ENCODE measurements at places on chromosomes 5 and 9.

- no peak for DNase-seq
Measured at GRCh38 chr5:149421372-149421685, 42.2 kb upstream of the IL17B start.

DNA sequence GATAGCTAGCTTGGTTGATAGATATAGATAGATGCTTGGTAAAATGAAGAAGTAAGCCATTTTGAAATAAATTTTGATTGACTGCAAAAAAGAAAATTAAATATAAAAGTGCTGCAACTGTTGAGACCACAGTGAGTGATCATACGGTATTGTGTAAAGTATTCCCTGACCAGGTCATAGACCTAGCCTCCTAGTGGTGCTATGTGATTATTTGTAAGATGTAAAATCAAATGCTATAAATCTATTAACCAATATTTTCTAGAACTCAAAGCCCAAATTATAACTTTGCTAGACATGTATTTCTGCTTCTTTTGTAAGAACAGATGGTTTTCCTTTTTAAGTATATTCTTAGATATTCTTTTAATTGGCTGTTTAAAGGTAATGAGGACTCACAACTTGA lies 480.2 kb upstream of the PTPRD start:
- DNase-seq: no peak

- no peak for DNase-seq
Measured at GRCh38 chr9:35705836-35706430, 16.2 kb upstream of the TPM2 start.

DNA sequence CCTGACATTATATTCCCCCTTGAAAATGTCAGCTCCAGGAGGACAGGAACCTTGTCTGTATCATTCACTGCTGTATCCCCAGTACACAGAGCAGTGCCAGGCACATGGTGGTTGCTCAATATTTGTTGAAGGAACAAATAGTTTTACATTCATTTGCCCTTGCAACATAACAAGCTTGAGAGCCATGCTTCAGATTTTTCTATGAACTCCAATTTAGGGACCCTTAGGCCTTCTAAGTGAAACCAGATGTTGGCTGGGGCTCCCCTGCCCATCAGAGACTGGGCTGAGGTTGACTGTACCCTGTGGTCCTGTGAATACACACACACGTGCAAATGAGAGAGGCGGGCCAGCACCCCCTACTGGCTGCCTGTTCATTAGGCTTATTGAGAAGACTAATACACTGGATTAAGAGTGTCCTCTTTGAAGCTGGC lies 214.9 kb upstream of the WWC1 start:
- DNase-seq: no peak

DNA sequence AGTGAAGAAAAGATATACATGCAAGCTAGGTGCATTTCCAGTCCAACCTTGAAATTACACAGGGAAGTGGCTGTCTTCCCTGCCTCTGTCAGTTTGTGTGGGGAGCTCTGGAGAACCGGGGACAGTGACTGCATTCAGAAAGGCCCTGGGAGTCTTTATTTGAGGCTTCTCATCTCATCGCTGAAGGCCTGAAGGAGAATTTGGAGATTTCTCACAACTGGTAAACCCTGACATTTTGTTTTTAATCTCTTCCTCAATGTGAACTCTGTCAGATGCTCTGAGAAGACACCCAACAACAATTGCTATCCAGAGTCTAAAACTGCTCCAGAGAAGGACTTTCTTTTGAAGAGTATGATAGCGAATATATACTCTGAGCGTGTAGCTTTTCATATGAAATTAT lies 33.0 kb downstream of the MACIR start:
- DNase-seq: no peak

GRCh38 chr9:109258481-109259302 lies 62.2 kb downstream of the EPB41L4B start:
- DNase-seq: no peak

GRCh38 chr5:130402906-130403305 lies 498.6 kb downstream of the CHSY3 start:
- no peak for DNase-seq

GRCh38 chr5:103624675-103625074 lies 62.1 kb upstream of the NUDT12 start:
- no peak for DNase-seq

GRCh38 chr9:126528915-126529314 lies 84.8 kb upstream of the LMX1B start:
- no peak for DNase-seq

- DNase-seq: no peak
Measured at GRCh38 chr5:76813982-76814562, 4.8 kb upstream of the F2RL1 start.

DNA sequence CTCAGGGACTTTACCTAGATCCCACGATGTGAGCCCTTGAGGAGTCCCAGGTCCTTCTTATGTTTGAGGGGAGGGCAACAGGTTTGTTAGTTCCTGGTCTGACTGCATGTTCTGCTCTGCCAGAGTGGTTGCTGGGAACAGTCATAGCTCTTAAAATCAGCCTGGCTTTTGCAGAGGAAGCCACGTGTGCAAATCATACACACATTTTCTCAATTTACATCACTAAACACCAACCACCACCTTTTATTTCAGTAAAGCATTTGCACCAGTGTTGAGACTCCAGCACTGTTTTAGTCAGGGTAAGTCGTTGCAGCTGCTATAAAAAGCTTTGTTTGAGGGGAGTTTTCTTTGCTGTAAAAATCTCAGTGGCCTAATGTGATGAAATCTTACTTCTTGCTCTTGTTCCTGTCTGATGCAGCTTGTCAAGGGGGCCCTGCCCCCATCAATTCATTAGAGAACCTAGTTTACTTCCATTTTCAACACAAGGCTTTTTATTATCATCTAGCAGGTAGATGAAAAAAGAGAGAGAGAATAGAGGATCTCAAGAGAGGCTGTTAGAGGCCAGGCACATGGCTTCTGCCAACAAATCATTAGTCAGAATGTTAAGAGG lies 70.3 kb upstream of the VCAN start:
- no peak for DNase-seq

DNA sequence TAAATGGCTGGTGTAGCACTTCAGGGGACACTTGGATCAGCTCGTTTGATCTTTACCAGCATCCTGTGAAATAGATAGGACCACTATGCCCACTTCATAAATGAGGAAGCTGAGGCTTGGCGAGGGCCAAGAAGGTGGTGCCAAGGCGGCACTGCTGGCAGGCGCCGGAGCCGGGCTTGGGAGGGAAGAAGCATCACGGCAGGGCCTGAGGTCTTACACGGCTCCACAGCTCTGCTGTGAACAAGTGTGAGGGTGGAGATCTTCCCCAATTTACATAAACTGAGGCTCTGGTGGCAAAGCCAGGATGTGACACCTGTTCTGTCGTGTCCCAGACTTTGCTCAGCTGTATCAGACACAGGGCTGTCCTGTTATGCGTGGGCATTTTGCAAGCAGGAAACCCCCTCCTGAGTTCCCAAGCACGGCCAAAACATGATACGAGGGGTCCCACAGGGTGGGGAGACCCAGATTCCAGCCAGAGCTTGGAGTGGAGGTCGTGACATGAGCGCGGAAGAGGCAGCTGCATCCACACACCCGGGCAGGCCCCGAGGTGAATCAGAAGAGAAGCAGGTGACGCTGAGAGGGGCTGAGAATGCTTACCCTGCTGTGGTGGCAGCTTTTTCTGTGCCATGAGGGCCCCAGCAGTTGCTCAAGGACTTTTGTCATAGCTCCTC lies 117.5 kb upstream of the BOD1 start:
- DNase-seq: no peak

- no peak for DNase-seq
Measured at GRCh38 chr5:34517249-34517648, 138.9 kb upstream of the RAI14 start.

DNA sequence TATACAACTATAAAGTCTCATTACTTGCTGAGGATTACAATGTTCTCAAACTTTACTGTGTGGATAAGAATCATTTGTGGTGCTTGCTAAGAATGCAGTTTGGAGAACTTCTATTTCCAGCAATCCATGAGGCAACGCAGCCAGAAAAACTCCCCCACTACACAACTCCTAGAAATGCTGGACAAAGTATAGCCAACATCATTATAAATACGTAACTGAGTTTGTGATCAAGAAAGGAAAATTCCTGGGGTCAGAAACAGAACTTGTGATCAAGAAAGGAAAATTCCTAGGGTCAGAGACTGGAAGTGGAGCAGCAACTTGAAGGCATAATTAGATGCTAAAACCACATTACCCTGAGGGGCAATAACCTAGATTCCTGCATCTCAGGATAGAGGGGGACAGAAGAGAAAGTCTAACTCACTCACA lies 81.1 kb downstream of the MAT2B start:
- no peak for DNase-seq

- DNase-seq: no peak
Measured at GRCh38 chr5:54214722-54215121, 95.7 kb downstream of the ARL15 start.

- DNase-seq: no peak
Measured at GRCh38 chr5:56523790-56524575, 290.9 kb upstream of the ANKRD55 start.

- no peak for DNase-seq
Measured at GRCh38 chr9:36141288-36141687, 4.8 kb downstream of the GLIPR2 start.

DNA sequence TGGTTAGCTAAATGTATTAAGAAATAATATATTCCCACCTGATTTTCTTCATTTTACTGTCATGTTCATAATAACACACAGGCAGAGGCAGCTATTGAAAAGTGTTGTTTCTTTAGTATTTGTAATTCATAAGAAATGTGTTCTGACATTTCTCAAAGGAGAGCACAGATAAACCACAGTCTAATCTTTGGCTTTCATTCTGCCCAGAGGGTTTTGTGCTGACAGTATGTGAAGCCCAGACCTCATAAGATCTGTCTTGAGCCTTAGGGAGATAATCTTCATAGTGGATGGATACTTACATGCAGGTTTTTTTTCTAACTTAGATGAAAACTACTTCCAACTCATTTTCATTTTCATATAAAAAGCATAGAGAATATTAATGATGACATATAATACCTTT lies 206.1 kb downstream of the CHSY3 start:
- DNase-seq: no peak

DNA sequence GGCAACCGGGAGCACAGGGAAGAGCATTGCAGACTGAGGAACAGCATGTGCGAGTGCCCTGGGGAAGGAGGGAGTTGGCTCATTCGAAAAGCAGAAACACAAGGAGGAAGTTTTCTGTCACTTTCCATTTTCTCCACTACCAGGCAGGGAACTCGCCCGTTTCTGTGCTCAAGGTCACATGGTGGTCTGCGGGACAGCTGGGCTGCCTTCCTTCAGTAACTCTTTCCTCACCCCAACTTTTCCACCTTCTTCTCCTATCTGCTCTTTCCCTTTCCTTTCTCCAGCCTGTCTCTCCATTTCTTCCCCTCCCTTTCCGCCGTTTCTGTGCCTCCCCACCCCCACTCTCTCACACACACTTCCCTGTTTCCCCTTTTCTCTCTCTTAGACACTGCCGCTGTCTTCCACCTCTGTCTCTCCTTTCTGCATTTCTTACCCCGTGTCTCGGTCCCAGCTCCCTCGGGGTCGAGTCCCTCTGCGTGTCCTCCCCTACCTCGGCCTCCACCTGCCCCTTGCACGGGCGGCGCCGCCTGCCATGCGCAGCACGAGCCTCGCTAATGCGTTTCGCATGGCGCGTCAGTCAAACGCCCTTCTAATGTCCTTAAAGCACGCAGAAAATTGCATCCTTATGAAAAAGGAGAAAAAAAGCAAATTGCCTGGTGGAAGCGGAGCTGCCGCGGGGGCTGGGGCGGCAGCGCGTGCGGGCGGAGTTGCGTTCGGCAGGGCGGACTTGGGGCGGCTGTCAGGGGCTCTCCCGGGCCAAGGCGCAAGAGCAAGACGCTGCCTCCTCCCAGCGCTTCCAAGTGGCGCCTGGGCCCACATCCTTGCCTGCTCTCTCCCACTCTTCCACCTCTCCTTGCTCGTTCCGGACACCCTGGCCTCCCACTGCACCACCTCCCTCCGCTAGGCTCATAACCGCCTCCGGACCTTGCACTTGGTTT lies 9.5 kb downstream of the BARX1 start:
- no peak for DNase-seq

- no peak for DNase-seq
Measured at GRCh38 chr5:93343570-93343969, 237.4 kb downstream of the NR2F1-AS1 start.

DNA sequence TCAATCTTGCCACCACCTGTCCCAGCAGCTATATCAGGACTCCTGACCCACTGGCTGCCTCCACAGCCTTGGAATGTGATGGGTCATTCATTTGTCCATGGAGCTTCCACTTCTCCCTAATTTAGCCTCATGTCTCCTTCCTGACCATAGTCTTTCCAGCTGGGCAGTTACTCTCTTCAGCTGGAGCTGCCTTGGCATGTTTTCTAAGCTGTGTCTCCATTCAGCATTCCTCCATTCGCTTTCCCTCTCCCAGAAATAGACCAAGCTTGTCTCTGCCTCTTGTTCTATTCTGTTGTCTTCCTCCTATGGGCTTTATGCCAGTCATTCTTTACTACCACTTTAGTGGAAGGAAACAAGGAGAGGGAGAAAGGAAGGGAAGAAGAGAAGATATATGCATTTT lies 5.3 kb upstream of the CTXN3 start:
- DNase-seq: no peak

DNA sequence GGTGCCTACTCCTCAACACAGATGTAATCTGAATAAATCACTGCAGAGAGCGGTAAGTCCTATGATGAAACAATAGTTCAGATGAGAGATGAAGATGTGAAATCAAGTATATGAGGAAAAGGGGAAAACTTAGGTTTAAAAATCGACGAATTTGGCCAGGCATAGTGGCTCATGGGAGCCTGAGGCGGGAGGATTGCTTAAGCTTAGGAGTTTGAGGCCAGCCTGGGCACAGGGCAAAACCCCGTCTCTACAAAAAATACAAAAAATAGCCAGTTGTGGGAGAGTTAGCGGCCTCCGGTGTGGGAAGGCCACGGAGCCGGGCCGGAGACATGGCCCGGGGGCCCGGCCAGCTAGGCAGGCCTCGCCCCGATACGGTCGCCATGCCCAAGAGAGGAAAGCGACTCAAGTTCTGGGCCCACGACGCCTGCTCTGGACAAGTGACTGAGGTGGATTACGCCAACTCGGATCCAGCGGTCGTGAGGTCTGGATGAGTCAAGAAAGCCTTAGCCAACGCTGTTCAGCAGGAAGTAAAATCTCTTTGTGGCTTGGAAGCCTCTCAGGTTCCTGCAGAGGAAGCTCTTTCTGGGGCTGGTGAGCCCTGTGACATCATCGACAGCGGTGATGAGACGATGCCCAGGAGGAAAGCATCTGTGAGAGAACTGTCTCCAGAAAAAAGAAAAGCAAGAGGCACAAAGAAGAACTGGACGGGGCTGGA lies 62.8 kb upstream of the SUB1 start:
- DNase-seq: peak; percentile 26

DNA sequence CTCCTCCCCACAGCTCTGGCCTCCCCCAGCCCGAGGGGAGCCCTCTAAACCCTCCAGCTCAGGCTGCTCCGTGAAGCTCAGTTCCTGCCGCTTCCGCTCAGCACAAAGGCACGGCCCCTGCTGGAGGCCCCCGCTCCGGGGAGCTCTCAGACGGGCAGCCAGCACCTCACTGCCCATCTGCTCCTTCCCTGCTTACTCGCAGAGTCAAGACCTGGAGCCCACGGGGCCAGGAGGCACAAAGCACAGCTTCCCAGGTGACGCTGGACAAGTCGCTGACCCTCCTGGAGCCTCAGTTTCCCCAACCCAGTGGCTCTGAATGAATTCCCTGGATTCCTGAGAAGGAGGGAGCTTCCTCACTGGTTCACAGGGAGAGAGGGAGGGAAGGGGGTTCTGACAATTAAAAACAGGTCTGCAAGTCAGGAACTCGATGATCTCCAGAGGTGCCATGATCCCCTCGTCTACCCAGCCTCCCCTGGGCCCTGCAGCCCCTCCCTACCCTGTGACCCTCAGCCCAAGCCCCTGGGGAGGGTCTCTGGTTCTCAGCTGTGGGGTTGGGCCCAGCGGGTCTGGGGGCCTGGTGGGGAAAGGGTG lies 36.2 kb downstream of the VAV2 start:
- DNase-seq: peak; percentile 8

GRCh38 chr5:167261309-167262100 lies 1029.9 kb upstream of the WWC1 start:
- DNase-seq: no peak
